Mesendoderm (in vitro differentiated cells): ENCODE measurements at places on chromosomes 5 and 9.

DNA sequence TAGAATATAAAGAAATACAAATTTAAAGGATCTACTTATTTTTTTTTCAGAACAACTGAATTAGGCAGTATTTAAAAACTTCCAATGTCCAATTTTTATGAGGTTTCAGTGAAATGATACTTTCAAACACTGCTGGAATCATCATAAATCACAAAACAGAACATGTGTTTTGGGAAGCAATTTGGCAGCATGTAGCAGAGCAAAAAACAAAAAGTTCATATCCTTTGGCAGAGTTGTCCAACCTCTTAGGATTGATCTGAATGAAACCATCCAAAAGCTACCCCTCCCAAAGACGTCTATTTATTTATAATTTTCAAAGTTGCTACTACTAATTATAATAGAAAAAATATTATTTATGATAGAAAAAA is 192.4 kb upstream of the PUM3 start:
- H3K27ac ChIP-seq = no peak overlapping the region
- DNase-seq = no peak
- H3K27me3 ChIP-seq = no peaks in the 10 kb centered on the region
- H3K4me3 ChIP-seq = no peak overlapping the region

- no peak overlapping the region for H3K4me3 ChIP-seq
- no peak overlapping the region for H3K27ac ChIP-seq
- peak; percentile 23 for DNase-seq
- no peaks in the 10 kb centered on the region for H3K27me3 ChIP-seq
Observed at GRCh38 chr5:84779186-84779585, 394.5 kb upstream of the EDIL3 start.

DNA sequence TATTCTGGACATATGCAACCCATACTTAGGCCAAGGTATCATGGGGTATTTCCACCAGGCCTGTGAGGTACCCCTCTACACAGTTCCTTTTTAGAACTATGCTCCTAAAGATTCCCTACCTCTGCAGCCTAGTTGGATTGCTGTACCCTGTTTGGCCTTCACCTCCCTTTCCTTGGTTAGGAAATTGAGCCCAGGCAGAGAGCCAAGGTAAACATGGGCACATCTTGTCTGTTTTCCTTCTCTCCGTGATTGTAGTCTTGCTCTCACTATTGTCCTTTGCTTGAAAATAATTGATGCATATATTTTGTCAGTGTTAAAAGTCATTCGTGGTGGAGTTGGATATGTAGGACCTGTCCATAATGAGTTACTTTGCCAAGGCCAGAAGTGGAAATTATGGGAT is 26.7 kb downstream of the BDP1 start:
- no peak overlapping the region for H3K27ac ChIP-seq
- no peaks in the 10 kb centered on the region for H3K4me1 ChIP-seq
- H3K27me3 ChIP-seq = no peaks in the 10 kb centered on the region
- DNase-seq = no peak
- H3K4me3 ChIP-seq = no peak overlapping the region

DNA sequence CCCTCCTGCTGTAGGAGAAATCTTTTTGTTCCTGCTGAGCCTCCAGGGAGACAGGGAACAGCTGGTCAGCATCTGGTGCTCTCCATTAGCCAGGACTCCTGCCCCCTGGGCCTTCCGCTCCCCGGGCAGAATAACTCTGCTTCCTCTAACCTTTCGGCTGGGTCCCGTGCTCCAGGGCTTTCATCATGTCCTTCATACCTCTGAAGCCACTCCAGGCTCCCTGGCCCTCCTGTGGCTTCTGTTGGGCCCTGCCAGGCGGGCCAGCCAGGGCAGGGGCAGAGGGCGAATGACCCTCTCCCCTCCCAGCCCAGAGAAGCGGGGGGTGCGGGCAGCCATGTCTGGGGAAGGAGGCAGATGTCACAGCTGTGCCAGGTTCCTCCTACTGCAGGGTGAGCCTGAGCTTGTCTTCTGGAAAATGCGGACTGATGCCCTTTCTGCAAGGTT is 81.7 kb upstream of the LMX1B start:
- no peaks in the 10 kb centered on the region for H3K27me3 ChIP-seq
- H3K4me3 ChIP-seq = no peak overlapping the region
- no peak overlapping the region for H3K27ac ChIP-seq
- H3K36me3 ChIP-seq = no peaks in the 10 kb centered on the region

DNA sequence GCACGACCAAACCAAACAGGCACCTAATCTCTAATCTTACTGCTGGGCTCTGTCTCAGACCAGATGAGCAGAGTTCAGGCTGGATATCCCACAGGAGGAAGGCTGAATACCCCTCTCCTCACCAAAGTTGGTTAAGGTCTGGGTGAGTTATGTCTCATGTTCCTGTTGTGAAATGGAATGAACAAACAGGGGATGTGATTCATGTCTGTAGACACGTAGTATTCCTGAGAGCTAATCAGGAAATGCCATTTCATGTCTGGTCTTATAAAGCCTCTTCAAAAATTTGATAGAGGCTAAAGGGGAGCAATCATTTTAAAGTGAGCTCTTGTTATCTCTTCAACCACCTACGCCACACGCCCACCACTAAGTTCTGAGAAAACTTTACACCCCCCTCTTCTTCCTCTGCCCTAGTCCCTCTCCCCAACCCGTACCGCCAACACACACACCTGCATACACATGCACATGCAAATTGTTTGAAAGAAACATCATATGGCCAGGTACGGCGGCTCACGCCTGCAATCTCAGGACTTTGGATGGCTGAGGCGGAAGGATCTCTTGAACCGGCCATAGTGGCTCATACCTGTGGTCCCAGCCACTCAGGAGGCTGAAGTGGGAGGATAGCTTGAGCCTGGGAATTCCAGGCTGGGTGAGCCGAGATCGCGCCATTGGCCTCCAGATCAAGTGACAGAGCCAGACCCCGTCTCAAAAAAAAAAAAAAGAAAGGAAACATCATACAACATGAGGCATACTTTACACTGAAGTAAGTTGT is 69.8 kb upstream of the RAI14 start:
- peaks cover 4% of the 10 kb centered on the region for H3K4me1 ChIP-seq

DNA sequence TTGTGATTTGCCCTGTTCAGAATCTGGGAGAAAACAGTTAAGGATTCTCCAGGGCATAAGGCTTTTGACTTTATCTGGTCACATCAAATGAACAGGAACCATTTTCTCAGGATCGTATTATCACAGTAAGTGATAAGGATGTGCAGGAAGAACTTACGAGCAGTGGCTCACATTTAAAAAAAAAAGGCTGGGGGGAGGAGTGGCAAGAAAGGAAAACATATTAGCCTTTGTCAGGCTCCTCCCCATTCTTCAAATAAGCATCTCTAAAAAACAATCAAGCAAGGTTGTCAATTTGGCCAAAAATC is 234.3 kb upstream of the TMEM161B start:
- H3K4me1 ChIP-seq = no peaks in the 10 kb centered on the region
- no peak overlapping the region for H3K4me3 ChIP-seq
- no peak overlapping the region for H3K27ac ChIP-seq
- H3K36me3 ChIP-seq = no peaks in the 10 kb centered on the region
- no peak for DNase-seq

DNA sequence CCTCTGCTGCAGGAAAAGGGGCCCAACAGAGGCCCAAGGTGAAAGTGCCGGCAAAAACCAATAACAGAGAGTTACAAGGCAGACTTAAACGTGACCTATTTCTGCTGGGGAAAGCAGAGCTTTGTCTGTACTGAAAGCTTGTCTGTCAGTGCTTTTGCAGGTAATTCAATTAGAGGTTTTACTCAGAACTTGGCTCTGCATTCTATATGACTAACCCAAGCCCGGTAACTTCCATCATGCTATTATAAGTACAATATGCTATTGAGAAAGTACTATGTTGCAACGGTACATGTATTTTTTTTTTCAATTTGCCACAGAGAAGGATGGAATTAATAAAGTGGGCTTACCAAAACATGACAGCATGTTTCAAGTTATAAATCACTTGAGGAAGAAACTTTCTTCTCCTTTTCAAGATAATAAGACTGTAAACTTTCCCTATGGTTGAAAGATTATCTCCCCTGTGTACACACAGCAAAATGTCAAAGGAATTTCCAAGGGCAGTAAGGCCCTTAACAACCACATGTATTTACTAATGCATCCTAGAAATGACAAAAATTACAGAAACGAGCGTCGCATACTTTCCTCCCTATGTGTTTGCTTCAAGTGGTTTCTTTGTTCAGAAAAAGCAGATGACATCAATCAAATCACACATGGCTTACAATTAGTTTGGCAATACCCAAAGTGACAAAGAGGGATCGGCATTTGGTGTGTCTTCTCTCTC is 282.4 kb downstream of the EFNA5 start:
- H3K27ac ChIP-seq = no peak overlapping the region
- no peaks in the 10 kb centered on the region for H3K36me3 ChIP-seq
- H3K4me1 ChIP-seq = peaks cover 6% of the 10 kb centered on the region
- peak; percentile 61 for DNase-seq

DNA sequence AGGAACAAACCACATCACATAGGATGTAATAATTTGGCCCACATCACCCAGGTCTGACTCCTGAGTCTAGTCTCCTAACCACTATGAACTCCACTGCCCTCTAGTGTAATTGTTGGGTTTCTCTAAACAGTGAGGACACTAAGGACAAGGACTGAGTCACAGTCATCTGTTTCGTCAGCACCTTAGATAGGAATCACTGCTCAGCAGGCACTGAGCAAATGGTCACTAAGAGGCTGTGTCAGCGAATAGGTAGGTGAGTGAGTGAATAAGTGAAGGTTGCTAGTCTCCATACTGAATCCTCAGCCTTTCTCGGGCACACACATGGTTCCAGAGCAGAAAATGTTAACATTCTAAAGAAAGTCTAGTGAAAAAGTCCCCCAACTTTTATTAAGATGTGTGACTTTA is 278.6 kb downstream of the SPOCK1 start:
- DNase-seq = peak; percentile 97
- H3K36me3 ChIP-seq = no peaks in the 10 kb centered on the region

GRCh38 chr5:15117688-15118087 is 246.1 kb upstream of the ANKH start:
- H3K4me3 ChIP-seq = no peak overlapping the region
- no peak overlapping the region for H3K27ac ChIP-seq
- no peaks in the 10 kb centered on the region for H3K36me3 ChIP-seq
- no peak for DNase-seq

DNA sequence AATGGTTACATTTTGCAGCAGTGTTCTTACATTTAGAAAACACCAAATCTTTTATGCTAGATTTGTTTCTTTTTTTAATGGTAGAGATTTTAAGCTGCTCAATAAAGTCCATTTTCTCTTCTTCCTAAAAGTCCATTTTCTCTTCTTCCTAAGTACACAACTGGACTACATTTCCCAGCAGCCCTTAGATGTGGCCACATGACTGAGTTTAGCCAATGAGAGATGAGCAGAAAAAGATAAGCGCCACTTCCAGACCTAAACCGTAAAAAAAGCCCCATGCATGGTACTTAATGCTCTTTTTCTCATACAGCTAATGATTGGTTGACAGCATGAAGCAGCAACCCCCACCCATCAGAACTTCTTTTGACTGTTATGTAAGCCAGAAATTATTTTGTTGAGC is 206.7 kb downstream of the FAM114A2 start:
- DNase-seq = peak; percentile 86
- H3K36me3 ChIP-seq = no peaks in the 10 kb centered on the region
- H3K4me1 ChIP-seq = no peaks in the 10 kb centered on the region
- no peaks in the 10 kb centered on the region for H3K27me3 ChIP-seq
- H3K27ac ChIP-seq = no peak overlapping the region
- H3K4me3 ChIP-seq = no peak overlapping the region

DNA sequence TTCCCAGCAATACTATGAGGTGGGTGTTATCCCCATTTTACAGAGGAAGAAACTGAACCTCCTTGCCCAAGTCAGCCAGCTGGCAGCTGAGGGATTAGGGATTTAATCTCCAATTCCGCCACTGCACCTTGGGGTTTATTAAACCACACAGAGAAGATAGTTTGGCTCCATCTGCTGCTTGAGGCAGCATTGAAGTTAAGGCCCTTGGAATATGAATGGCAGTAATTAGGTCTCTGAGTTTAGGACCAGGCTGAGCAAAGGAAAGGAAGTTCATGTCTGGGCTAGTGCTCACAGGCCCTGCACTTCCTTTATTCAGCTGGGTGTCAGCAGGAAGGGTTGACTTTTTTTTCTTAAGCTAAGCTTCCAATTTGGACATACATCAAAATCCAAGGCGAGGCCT is 86.9 kb upstream of the GDNF start:
- H3K4me3 ChIP-seq = no peak overlapping the region
- no peak overlapping the region for H3K27ac ChIP-seq
- H3K36me3 ChIP-seq = no peaks in the 10 kb centered on the region
- H3K27me3 ChIP-seq = no peaks in the 10 kb centered on the region

GRCh38 chr9:73411494-73411893 is 259.8 kb downstream of the ANXA1 start:
- no peaks in the 10 kb centered on the region for H3K27me3 ChIP-seq
- H3K4me3 ChIP-seq = no peak overlapping the region
- H3K27ac ChIP-seq = no peak overlapping the region

GRCh38 chr9:69145144-69145715 is 28.8 kb upstream of the TJP2 start:
- no peak for DNase-seq
- no peaks in the 10 kb centered on the region for H3K27me3 ChIP-seq
- H3K4me1 ChIP-seq = no peaks in the 10 kb centered on the region
- no peaks in the 10 kb centered on the region for H3K36me3 ChIP-seq

DNA sequence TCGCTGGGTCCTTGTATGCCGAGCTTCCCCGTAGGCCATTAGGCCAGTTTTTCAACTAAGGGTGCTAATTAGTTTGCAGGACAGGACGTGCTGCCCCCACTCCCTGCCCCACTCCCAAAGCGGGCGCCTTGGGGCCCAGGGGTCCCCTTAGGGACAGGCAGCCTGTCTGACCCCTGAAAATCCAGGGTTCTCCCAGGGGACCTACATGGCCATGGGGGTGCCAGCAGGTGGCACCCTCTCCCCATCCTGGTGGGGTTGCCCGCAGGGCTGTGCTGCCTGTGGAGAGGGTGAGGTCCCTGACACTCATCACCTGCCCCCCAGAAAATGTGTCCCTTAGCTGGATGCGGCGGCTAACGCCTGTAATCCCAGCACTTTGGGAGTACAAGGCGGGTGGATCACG is 8.5 kb upstream of the CCDC187 start:
- H3K36me3 ChIP-seq = no peaks in the 10 kb centered on the region
- no peak for DNase-seq

GRCh38 chr5:169435506-169436229 is 134.7 kb upstream of the SLIT3 start:
- DNase-seq = no peak
- H3K27ac ChIP-seq = no peak overlapping the region
- no peaks in the 10 kb centered on the region for H3K27me3 ChIP-seq
- H3K36me3 ChIP-seq = no peaks in the 10 kb centered on the region
- no peaks in the 10 kb centered on the region for H3K4me1 ChIP-seq

DNA sequence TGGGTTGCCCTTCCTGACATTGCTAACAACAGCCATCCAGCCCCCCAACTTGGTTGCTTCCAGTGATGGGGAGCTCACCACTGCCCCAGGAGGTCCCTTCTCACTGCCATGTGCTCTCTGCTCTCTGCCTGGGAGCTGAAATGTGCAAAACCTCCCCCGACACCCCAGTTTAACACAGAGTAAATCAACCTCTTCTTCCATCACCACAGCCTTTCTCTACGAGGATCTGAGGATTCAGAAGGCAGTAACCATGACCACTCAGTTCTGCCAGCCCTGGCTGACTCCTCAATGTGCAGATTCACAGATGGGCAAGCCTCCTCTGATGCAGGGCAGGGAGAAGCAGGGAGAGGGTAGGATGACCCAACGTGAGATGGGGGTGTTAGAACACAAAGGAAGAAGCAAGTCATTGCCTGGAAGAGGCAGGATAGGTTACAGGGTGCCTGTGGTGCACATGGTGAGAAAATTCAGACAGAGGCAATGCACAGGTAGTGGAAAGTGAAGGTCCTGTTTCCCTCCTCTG is 185.0 kb downstream of the DAB2IP start:
- H3K4me1 ChIP-seq = no peaks in the 10 kb centered on the region
- no peaks in the 10 kb centered on the region for H3K27me3 ChIP-seq
- no peaks in the 10 kb centered on the region for H3K36me3 ChIP-seq
- no peak overlapping the region for H3K4me3 ChIP-seq
